ENCODE measurements at places on chromosomes 5 and 9.

GRCh38 chr5:173236531-173237142 is 1.6 kb upstream of the NKX2-5 start:
- DNase-seq: no peak

- no peak for DNase-seq
Observed at GRCh38 chr9:70504834-70505233, 90.4 kb upstream of the KLF9 start.

DNA sequence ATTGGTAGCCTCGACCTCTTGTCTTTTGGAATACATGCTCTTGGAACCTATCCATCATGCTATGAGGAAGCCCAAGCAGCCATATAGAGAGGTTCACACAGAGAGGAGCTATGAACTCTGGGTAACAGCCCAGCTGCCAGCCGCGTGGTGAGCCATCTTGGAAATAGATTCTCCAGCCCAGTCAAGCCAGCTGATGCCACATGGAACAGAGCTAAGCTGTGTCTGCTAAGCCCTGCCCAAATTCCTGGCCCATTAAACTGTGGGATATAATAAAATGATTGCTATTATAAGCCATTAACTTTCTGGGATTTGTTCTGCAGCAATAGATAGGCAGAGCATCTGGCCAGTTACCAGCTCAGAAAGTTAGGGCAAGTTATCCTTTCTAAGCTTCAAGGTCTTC is 4.9 kb upstream of the PRUNE2 start:
- no peak for DNase-seq

- DNase-seq: no peak
Observed at GRCh38 chr5:174222891-174223290, 177.4 kb downstream of the NSG2 start.

DNA sequence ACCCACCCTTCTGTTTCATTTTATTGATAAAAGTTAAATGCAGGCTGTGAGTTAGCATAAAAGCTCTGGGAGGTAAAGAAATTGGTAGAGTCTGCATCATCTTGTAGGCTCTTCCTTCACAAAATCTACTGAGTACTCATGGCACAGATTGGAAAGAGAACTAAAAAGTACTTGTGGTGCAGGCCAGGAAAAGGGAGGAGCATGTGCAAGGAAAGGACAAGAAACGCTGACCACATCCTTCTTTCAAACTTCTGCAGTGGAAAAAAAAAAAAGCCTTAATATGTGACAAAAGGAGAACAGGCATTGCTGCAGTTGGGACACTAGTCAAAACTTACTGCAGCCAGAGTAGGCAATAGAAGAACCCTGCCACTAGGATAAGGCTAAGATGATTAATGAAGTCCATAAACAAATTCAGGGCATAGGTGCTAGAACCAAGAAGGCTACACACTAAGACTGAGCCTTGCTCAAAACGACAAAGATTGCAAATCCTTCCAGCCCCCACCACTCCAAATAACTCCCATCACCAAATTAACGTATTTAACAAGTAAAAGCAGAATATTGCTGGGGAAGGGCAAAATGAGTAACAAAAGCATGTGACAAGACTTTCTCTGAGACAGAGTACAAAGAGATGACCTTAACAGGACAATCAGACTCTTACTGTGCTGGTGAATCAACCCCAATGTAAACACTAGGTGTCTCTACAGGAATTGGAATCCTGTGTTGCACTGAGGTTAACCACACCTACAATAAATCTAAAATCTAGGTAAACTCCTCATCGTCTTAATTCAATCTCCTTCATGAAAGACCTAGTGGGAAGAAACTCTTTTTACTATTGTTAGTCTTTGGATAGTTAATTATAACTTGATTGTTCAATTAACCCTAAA is 1024.8 kb downstream of the TLE1 start:
- DNase-seq: no peak

GRCh38 chr9:92954049-92954861 is 6.9 kb downstream of the FGD3 start:
- DNase-seq: peak; percentile 71

GRCh38 chr5:52656569-52657246 is 131.0 kb upstream of the ITGA1 start:
- DNase-seq: no peak

GRCh38 chr5:74649421-74649973 is 9.0 kb upstream of the ENC1 start:
- no peak for DNase-seq

- DNase-seq: no peak
Observed at GRCh38 chr9:95188459-95188858, 129.1 kb downstream of the FANCC start.

- DNase-seq: no peak
Observed at GRCh38 chr5:106876665-106877194, 794.0 kb downstream of the EFNA5 start.

DNA sequence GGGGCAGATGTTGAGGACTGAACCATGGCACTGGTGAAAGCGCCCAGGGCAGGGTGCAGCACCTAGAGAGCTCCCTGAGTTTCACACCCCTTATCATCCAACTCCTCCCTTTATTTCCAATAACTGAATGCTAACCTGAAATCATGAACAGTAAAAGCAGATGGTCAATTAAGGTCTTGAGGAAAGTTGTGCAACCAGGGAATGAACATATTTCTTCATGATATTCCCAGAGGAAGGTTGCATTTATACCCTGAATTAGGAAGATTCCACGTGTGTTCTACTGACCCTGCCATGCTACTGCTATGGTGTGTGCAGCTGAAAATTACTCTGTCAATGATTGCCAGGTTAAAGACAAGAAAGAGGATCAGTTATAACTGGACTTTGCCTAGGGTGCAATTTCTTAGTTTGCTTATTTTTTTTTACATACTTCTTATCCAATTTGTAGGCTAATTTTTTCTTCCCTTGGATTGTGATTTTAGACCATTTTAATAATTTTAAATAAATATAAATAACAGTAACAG is 319.8 kb downstream of the SEMA5A start:
- no peak for DNase-seq

DNA sequence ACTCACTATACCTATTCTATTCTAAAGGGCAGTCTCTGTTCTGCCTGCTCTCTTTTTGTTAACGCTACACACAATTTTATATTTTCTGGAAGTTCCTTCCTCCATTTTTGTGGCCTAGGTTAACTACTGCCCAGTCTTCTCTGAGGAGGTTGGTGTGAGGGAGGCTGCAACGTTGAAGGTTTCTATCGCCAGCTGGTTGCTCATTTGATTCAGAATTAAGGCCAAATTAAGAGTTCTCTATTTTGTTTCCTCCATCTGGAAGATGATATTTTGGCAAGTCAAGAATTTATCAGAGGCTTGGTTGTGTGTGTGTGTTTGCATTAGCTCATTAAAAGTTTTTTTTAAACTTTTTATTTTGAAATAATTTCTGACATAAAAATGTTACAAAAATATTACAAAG is 175.1 kb downstream of the ARHGAP26 start:
- no peak for DNase-seq

- DNase-seq: no peak
Observed at GRCh38 chr5:172002310-172002709, 4.1 kb downstream of the FBXW11 start.

- DNase-seq: no peak
Observed at GRCh38 chr9:118836891-118837290, 532.3 kb downstream of the BRINP1 start.

- DNase-seq: peak; percentile 60
Observed at GRCh38 chr5:39209924-39210323, 9.4 kb downstream of the FYB1 start.

GRCh38 chr5:153425914-153426313 is 64.6 kb upstream of the GRIA1 start:
- no peak for DNase-seq

GRCh38 chr5:31413030-31413812 is 118.7 kb downstream of the DROSHA start:
- DNase-seq: no peak

DNA sequence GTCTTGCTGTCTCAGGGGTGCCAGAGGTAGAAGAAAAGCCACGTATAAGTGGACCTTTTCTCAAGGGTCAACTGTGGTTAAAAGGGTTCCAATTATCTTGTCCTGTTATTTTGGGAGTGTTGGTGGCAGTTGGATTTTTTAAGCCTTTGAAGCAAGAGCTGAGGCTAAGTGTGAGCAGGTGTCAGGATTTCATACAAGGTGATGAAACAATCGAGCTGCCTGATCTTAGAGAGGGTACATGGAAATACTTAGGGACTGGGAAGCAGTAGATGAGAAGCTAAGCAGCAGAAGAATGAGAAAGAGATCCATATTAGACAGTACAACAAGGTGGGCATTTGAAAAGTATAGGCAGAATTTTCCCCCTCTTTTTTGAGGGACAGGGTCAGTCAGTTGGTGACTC is 23.6 kb downstream of the FOCAD start:
- DNase-seq: no peak
